ENCODE measurements at places on chromosomes 6 and 20.

- DNase-seq, result no peak
Measured at GRCh38 chr6:81613606-81614005, 138.9 kb downstream of the TENT5A start.

DNA sequence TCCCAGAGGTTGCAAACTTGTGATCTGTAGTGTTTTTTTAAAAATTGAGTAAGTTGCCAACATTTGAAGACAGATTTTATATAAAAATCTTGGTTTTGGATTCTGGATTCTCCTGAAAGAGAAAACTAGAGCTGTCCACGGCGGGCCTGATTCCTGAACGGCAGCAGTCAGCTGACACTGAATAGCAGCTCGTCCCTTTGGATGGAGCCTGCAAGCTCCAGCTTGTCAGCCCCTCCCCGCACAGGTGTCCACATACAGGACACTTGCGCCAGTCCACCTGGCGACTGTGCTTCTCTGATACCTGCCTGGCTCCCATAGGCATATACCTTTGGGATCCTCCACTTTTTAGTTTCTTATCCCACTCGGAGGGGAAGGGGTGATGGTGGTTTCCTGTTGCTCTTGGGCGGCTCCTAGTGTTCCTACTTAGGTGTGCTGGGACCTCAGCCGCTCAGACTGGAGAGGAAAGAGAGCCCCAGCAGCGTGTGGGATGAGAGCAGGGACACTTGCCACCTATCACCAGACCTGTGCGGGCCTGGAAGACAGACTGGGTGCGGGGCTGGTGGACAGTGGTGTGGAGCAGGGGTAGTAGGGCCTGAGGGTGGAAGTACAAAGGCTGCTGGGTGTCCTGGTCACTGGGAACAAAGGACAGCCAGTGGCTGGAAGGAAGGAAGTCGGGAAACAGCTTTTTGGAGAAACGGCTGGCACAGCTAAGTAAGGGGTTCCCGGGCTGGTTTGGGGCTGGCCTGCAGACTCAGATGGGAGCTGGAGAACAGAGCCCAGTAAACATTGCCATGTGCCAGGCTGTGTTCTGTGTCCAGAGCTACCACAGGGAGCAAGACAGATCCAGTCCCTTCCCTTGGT is 18.3 kb downstream of the GHRH start:
- DNase-seq, result no peak

GRCh38 chr6:156167016-156167624 is 610.1 kb upstream of the ARID1B start:
- DNase-seq, result no peak

- DNase-seq, result no peak
Measured at GRCh38 chr6:125858427-125859320, 67.9 kb downstream of the NCOA7 start.

DNA sequence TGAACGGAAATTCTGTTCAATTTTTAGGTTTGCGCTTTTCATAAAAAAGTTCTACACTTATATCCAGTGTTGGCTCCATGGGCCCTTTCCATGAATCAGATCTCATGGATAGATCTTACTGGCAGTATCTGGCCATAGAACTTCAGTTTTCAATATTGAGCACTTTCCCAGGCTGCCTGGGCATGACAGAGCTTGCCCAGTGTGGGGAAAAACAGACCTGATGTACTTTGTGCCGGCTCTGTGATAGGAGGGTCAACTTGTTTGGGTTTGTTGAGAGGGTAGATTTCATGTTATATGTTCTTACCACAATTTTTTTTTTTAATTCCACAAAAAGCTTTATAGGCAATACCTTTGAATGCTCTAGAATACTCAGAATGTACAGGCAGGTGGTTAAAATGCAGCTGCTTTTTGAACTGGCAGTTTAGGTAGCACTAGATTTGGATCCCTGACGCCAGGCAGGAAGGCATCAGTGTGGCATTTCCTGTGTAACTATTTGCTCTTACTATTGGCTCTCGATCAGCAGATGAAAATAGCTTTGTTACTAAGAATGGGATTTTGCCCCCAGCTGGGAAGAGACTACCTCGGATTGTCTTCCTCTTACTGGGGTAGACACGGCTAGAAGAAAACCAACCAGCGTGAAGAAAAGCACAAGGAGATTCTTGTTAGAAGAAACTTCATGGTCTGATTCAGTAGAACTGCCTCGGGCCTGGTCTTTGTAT is 404.9 kb upstream of the SOX4 start:
- no peak for DNase-seq

DNA sequence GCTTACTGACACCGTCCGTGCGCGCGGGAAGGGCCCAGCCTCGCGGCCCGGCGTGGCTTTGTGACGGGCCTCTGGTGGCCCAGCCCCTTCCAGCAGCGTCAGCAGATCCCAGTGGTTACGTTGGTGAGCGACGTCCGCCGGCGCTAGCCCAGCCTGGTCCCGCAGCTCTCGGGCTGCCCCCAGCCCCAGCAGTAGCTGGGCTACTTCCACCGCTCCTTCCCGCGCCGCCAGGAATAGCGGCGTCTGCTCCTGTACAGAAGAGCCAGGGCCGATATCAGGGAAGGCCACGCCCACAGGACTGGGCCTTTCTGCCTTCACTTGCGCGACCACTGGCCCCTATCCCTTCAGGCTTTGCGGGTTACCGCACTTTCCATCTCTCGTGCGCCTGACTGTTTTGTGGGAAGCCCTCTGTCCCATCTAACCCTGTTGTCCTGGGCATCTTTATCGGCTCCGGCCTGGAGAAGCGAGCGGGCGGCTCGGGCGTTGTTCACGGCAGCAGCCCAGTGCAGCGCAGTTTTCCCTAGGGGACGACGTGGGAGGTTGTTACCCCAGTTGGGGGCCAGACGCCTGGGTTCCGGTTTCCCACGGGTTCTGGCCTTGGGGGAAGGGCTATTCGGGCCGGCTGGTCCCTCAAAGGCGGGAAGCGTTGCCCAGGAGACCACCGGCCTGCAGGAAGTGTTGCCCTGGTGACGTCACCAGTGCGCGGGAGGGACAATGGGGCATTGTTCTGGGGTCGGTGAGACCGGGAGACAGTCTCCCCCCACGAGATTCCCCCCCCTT is 3.6 kb upstream of the GPSM3 start:
- DNase-seq, result peak; percentile 97

DNA sequence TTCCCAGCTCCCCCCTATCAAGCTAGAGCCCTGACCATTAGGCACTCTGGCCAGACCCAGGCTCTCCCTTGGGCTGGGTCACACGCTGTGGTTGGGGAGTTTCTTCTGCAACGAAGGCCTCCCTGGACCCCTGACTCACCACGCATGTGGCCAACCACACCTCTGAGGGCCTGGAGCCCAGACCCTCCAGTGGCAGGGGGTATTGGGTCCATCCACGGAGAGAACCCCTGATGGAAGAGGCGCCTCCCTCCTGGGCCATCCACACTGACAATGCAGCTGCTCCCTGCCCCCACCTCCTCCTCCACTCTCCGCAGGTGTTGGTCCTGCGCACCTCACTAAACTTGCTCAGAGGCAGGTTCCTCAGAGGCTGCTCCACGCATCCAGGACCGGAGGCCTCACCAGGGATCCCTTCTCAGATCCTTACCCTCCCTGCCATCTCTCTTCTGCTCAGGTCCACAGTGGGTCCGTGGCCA is 125.4 kb downstream of the RNASET2 start:
- DNase-seq, result no peak

- no peak for DNase-seq
Measured at GRCh38 chr6:104484626-104485025, 375.1 kb downstream of the HACE1 start.

DNA sequence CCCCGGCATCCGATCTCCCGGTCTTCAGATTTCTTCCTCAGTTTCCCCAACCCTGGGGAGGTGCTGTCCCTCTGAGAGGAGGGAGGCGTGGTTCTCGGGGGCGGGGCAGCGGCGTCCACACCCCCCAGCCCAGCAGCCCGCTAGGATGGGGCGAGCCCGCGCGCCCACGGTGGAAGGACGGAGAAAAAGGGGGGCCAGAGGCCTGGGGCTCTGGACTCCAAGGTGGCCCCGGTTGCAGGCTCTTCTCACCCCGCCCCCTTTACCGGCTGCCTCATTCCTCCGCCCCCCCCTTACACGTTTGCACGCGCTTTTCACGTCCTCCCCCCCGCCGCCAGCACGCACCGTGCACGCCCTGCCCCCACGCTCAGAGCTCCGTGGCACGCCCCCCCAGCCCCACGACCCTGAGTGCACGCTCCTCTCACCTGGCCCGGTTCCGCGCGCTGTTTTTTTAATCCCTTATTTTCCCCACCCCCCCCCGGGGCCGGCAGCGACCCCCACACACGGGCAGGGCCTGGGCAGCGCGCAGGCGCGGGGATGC is 402 bp downstream of the ZBTB12 start:
- DNase-seq, result peak; percentile 56

DNA sequence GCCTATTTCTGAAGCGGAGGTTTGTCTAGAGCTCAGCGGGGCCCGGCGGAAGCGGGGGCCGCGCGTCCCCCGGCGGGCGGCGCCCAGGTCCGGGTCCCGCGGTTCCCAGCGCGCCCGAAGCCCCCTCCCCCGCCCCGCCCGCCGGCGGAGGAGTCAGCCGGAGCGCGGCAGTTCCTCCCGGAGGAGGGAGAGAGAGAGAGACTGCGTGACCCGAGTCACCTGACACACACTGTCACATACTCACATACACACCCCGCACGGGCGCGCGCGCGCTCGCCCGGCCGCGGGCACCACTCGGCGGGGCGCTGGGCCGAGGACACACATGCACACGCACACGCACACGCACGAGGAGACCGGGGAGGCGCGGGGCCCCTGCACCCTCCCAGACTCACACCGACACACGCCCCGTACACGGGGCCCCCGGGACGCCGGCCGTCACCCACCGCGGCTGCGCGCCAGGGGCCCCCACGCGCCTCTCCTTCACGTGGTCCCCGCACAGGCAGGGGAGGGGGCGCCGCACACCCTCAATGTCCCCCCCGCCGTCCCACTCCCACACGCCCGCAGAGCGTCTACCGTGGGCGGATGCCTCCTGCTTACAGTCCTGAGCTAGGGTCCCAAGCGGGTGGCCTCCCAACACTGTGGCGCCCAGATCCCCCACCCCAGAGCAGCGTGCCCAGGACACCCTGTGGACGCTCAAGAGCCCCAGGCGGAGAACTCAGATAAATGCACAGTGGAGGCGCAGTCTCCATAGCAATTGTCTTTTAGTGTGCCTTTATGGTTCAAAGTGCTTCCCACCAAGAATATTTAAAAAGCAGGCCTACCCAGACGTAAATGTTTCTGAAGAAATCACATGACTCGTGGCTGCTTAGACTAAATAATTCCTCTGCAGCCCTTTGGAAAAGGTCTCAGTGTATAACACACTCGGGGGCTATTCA is at the start of gene RRAGD:
TSS of gene RRAGD (minus strand) at position 203 of the 935 bp plus-strand sequence. CDS start 280 bp downstream, outside the sequence.
- peak; percentile 73 for DNase-seq

GRCh38 chr6:56101141-56101553 is 146.2 kb downstream of the COL21A1 start:
- DNase-seq, result no peak

GRCh38 chr6:28809947-28810658 is 113.7 kb downstream of the TRIM27 start:
- no peak for DNase-seq

- DNase-seq, result no peak
Measured at GRCh38 chr6:137272403-137272802, 53.2 kb upstream of the IFNGR1 start.

DNA sequence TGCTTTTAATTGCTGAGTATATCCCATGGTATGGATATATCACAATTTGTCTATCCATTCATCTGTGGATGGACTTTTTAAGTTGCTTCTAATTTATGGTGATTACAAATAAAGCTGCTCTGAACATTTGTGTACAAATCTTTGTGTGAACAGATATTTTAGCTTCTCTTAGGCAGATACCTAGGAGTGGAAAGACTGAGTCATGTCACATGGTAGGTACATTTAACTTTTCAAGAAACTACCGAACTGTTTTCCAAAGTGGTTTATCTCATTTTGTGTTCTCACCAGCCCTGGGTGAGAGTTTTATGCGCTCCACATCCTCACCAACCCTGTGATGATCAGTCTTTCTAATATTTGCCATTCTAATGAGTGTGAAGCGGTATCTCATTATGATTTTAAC is 31.0 kb upstream of the ZNFX1 start:
- DNase-seq, result no peak

GRCh38 chr6:168277274-168277669 is 42.3 kb downstream of the DACT2 start:
- DNase-seq, result no peak

DNA sequence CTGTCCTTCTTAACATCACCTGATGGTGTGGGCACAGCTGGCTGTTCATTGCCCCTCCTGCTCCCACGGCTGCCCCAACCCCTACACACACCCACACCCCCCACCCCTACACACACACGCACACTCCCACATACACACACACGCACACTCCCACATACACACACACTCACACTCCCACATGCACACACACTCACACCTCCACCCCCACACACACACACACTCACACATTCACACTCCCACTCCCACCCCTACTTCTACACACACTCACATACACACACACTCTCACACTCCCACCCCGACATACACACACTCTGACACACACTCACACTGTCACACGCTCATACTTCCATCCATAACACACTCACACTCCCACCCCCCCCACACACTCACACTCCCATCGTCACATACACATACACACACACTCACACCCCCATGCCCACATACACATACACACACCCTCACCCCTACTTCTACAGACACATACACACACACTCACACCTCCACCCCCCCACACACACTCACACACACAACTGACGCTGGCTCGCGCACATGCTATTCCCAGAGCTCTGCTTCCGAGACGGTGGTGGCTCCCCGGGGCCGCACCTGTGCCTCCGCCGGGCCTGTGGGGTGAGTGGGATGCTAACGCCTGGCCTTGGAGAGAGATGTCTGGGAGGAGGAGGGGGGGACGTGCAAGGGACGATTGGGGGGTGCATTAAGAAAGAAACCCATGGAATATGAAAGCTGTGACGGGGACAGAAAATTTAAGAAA is 174.8 kb upstream of the QKI start:
- no peak for DNase-seq

DNA sequence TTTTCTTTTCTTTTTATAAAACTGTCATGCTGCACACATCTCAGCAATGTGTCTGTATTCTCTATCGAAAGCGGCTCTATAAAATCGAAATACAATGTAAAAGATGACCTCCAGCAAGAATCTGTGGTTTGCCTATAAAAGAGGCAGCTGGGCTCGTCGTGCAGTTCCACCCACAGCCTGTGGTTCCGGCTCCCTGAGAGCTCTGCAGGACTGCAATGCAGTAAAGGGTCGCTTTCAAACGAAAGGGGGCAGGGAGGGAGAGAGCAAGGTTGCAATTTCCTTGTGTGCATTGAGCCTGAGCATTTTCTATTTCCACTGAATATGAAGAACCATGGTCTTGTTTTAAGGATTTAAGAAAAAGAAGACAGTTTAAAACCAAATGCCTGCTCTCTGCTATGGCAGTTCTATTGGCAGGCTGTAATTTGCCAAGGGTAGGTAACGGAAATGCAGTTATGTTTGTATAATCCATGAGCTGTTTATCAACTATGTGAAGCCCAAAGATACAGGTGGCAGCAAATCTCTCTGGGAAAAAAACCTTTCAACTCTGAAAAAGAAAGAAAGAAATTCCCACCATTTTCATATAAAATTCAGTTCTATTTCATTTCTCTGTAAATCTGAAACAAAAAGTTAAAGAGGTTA is 236.5 kb downstream of the HACE1 start:
- no peak for DNase-seq

- no peak for DNase-seq
Measured at GRCh38 chr20:21355981-21356380, 41.3 kb downstream of the NKX2-4 start.

- DNase-seq, result no peak
Measured at GRCh38 chr6:116624036-116624805, 7.9 kb downstream of the RSPH4A start.
